Activated CD8-positive, alpha-beta memory T cell treated with anti-CD3 and anti-CD28 coated beads, Interleukin-2, amount 50 U/mL, for 48 hours (primary cell): ENCODE measurements at places on chromosomes 16 and 17.

- DNase-seq = no peak
These were observed 173.7 kb downstream of the CNTNAP4 start for GRCh38 chr16:76450890-76451289.

DNA sequence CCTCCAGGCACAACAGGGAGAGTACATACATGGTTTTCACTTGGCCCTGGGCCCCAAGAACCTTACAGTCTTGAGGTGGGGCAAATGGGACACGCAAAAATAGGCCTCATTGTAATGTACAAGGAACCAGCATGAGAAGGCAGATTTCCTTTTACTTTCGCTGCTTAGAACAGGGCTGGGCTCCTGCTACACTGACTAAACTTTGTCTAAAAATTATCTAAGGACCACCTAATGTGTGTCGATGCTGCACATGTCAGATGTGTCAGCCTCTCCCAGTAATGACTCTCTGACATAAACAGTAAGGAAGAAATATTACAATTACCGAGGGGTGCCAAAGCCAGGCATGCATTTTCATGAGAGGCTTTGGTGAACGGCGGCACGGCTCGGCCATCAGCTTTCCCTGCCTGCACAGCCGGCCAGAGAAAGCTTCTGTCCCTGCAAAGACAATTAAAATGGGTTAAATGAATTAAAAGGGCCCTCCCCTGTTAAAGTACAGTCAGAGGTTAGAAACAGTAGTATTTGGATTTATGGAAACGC, 224.2 kb upstream of the IRX3 start:
- no peak for DNase-seq

GRCh38 chr16:74776926-74777325, 2.3 kb upstream of the FA2H start:
- DNase-seq = no peak

DNA sequence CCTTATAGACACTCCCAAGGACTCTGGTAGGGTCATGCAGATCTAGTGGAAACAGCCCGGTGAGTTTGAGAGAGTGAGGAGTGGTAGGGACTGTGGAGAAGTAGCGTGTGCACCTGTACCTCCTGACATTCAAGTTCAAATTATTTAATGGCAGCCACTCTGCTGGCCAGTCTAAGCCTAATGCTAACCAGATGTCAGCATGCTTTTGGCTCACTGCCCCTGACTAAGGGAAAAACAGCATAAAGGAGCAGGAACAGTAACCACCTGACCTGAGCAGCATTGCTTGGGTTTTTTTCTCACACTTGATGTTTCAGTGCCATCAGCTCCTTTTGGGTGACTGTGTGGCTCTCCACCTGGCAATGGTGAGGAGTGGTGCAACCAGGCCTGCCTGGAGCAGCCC, 23.8 kb upstream of the SLC12A3 start:
- peak; percentile 25 for DNase-seq

GRCh38 chr17:58252141-58252540, 13.8 kb downstream of the LPO start:
- DNase-seq = peak; percentile 42

- DNase-seq = no peak
These were observed 1507.4 kb downstream of the CDH11 start for GRCh38 chr16:63614429-63614828.

GRCh38 chr16:72091217-72091616, 2.2 kb downstream of the TXNL4B start:
- no peak for DNase-seq

DNA sequence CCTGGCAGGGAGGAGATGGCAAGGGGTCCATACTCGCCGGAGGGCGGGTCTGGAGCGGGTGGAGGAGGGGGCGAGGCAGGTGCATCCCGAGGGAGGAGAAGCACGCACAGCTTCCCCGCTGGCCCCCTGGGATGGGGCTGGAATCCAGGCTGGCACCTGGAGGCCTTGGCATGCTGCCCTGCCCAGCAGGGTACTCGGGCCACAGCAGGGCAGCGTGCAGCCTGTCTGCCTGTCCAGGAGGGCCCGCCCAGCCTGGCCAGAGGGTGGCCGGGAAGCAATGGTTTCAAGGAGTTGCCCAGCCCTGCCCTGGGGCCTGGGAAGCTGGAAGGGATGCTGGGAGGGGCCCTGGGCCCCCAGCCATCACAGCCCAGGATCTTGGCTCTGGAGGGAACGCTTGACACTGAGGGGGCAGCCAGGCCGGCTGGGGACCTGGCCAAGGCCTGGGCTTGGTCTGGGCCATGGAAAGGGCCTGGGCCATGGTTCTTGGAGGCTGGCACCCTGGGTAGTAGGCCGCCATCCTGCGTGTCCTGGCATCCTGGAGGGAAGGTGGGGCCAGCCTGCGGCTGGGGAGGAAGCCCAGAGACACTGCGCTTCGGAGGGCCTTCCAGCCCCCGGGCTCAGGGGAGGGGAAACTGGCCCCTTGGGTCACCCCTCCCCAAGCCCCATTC, 1.1 kb downstream of the GLIS2 start:
- DNase-seq = no peak

- no peak for DNase-seq
These were observed 2.3 kb downstream of the GALK1 start for GRCh38 chr17:75762513-75763268.

GRCh38 chr17:50833510-50834428, 1.6 kb upstream of the WFIKKN2 start:
- no peak for DNase-seq

DNA sequence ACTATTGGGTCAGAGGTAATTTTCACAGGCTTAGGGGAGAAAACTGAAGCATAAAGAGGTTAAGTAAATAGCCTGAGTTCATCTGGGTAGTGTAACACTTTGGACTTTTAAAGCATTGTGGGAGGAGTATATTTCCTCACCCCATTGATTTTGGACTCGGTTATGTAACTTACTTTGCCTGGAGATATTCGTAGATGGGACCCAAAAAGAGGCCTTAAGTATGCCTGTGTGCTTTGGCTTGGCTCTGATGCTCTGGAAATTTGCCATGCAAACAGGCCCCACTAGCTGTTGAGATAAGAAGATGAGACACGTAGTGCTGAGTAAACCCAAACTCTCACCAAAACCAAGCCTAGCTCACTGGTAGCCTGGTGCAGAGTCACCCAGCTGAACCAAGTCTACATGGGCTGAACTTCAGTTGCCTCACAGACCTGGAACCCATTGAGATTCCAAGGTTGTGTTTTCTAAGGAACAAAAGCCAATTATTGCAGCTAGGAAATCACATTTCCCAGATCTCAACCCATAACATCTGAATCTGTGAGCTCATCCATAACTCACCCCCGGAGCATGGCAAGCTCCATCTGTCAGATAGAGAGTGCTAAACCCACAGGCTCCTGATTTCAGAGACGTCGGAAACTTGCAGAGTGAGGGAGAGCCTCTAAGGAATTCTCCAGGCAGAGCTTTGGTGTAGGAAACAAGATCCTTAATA, 536.0 kb upstream of the C16orf82 start:
- no peak for DNase-seq

DNA sequence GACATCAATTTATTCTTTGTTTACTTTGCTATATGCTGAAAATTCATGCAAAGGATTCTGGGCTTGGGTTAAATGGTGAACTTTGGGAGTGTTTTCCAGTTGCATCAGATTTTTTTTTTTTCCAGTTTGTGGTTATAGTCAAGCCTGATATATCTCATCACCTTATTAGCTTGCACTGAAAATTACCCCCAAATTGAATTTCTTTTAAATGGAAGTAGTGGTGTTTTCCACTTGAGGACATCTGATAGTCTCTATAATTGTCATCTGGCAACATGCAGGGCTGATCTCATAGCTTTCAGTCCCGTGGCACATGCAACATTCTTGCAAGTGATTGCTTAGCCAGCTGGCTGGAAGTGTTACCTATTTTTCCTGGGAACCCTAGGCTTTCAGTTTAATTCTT, 4.7 kb upstream of the KRTAP3-1 start:
- DNase-seq = no peak
